ENCODE measurements at places on chromosomes 2 and 18.

DNA sequence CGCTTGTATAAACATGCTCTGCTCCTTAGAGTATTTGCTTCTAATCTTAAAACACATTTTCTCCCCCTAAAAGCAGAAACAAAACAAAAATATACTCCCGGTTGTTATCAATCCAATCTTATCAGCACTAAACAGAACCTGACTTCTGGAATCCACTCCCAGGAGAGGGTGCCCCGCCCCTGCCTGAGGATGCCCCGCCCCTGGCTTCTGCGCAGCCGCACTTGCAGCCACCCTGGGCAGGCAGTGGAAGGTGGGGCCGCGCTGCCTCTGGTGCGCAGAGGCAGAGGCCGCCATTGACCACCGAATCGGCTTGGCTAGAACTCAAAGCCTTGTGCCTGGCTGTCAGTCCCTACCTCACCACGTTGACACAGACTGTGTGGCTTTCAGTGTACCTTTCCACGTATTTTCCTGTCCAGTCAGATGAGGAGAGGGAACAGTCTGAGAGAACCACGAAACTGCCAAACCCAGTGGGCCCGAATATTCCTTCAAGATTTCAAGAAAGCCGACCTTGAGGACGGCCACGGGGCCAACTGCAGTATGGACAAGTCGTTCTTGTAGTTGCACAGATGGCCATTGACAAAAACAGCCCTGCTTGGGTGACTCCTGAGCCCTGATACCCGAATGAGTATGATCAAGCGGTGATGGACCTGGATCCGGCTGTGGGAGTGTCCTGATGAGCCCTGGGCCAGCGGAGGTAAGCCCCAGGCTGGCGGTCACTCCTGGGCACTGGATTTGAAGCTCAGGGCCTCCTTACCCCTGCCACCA is 46.2 kb upstream of the ARHGAP28 start:
- no peak for DNase-seq

- DNase-seq, result peak; percentile 41
These were observed 109.2 kb downstream of the THADA start for GRCh38 chr2:43486603-43487002.

DNA sequence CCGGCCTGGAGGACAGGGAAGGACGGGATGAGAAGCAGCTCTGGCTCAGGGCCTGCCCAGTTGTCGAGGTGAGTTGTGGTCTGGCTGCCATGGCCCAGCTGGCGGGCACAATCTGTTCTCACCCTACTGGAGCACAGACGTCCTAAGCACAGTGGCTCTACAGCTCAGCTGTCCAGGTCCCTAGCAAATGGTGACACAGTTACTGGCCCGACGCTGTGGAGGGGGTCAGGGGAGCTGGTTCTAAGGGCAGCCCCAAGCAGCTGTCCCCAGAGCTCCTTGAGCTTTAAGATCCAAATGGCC is 32.9 kb downstream of the KCNK3 start:
- DNase-seq, result no peak

DNA sequence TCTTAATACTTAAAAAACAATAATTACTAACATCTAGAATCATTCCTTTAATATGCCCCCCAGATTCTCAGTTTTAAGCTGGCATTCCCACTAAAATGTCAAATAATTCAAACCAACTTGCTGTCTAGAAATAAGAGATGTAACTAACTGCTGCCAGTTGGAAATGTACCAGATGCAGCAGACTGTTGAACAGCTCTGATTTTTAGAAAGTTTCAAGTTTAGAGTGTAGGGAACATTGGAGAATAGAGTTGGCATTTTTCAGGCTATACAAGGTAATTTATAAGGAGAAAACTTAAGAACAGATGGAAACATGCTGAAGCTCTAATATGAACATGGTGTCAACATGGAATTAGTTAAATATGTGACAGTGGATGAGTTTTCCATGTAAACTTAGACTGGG is 101.4 kb downstream of the PTRHD1 start:
- peak; percentile 21 for DNase-seq

DNA sequence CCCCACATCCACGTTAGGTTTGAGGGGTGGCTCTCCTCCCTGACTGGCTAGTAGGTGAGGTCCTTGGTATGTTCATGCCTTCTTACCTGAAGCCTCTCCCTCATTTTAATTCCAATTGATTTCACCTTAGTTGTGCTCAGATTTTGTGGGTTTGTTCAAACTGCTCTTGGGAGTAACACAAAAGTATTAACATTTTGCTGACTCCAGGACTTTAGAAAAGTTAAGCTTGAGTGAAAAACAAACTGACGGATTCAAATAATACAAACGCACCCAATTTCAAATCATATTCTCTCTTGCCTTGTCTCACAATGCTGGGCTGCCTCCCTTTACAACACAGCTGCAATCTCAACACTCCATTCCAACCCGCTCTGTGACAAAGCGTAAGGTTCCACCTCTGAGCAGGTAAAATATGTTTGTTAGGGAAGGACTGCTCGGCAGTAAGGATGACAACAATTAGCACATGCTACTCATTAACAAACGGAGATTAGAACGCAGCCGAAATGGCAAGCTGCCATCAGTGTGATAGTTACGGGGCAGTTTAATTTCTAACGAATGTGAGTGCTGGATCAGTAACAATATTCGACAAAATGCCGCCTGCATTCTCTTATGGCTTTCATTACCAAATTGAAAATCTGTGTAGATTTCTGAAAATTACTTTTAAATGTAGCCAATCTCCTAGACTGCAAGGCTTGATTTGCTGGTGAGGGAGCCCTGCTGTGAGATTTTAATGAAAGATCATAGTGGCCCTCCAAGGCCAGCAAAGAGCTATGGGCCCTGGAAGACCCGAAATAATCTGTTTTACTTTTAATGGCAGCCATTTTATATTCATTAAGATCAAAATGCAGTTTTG is 730.6 kb upstream of the FANCL start:
- no peak for DNase-seq

DNA sequence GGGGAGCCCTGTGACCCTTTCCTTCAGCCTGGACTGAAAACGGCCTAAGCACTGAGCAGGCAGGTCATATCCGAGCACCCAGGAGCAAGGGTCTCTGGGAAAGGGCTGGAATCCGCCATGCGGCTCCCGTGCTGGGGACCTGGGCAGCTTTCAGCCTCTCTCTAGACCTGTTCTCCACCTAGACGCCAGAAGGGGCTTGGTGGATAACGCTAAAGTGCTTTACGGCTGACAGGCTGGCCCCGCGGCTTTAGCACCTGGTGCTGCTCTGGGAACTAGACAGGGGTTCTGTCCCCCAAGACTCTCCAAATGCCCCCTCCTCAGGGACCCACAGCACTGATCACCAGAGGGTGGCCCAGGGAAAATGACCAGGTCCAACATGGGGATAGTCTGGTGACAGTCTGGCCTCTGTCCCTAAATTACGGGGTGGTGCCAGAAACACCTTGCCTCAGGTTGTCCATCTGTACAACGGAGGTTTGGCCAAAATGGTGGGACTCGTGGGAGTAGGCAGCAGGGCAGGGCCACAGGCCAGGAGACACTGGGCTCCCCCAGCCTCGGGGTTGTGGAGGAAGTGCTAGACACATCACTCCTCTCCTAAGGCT is 13.0 kb downstream of the SDC1 start:
- DNase-seq, result no peak

GRCh38 chr2:180516232-180516631 is 464.2 kb upstream of the UBE2E3 start:
- DNase-seq, result no peak

GRCh38 chr2:132876745-132877391 is 206.9 kb upstream of the LYPD1 start:
- no peak for DNase-seq

- no peak for DNase-seq
These were observed 584.3 kb upstream of the PIK3C3 start for GRCh38 chr18:41370740-41371139.

DNA sequence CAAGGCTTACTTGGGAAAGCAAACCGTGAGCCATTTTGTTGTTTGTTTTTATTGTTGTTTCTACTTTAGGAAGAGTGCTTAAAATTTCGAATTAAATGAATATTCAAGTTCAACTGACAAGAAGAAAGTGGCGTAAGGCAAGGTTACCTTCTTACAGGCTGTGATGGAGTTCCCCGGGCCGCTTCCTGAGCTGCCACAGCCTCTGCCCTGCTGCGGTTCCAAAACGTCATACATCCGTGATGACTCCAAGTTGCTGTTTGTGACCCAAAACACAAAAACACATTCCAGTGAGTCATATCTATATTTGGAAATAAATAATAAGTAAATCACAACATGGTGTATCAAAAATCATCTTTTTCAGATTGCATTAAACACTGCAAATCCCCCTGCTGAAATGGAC is 49.7 kb downstream of the SPHKAP start:
- no peak for DNase-seq

DNA sequence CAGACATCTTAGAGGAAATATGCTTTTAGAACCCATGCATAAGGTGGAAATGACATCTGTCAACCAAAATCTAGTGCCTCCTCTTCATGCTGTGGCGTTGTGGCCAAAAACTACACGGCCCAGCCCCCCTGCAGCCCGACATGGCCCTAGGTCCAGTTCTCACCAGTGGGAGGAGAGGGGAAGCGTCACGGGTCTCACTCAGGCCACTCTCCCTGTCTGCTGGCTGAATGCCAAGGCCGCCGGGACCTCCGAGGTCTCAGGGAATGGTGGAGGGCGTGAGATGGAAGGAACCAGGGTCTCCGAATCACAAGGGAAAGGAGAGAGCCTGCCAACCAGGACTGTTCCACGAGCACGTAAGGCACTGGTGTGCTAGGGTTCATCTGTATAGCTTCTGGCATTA is 361.0 kb downstream of the ANAPC1 start:
- DNase-seq, result no peak

DNA sequence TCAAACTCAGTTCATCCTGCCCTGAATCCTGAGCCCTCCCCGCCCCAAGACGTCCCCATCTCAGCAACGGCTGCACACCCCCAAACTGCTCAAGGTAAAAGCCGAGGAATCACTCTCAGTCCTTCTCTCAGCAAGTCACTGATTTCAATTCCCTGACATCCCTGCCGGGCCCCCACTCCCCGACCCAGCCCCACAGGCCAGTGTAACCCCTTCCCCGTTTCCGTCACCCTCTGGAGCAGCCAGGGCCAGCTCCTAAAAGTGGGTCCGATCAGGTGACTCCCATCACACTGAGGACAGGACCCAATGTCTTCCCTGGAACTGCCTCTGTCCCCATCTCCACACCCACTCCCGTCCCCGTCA is 20.5 kb downstream of the SNORC start:
- no peak for DNase-seq

DNA sequence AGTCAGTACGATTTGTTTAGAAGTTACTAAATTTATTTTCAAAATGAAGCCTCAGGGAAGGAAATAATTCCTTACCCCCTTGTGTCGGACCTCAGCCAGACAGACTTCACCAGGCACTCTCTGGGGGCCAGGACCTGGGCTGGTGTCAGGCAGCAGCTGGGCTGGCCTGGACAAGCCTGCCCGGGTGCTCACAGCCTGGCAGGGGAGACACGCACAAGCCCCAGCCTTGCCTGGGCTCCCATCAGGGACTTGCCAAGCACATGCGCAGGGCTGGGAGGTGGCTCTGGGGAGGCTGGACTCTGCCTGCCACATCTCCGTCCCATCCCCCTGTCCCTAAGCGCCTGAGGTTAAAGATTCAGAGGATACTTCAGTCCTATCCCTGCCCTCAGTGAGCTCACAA is 56.8 kb upstream of the HS6ST1 start:
- DNase-seq, result no peak

DNA sequence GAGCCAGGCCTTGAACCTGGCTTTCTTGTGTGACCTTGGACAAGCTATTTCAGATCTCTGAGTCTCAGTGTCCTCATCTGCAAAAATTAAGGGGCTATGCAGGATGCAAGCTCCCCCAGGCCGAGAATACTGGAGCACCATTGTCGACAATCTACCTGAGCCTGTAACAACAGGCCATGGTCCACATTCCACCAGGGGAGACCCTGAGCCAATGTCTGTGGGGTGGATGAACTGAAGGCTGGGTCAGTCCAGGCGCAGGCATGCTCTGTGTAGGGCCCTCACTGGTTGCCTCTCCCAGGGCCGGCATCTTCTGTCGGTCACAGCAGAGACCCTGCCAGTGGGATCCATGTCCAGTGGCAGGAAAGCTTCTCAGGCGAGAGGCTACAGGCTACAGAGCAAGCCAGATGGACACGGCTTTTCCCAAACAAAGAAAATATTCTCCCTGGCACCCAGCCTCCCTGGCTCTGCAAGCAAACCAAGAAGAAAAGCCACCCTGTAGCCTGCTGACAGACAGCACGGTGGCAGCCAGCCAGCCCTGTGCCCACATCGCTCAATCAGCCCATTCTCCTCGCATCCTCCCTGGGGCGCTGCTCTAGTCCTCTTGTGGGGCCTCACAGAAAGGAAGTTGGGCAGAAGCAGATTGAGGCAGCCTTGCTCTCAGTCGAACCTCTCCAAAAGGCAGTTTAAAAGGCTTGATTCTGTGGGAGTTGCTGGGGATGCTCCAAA is 48.7 kb upstream of the FZD7 start:
- no peak for DNase-seq

DNA sequence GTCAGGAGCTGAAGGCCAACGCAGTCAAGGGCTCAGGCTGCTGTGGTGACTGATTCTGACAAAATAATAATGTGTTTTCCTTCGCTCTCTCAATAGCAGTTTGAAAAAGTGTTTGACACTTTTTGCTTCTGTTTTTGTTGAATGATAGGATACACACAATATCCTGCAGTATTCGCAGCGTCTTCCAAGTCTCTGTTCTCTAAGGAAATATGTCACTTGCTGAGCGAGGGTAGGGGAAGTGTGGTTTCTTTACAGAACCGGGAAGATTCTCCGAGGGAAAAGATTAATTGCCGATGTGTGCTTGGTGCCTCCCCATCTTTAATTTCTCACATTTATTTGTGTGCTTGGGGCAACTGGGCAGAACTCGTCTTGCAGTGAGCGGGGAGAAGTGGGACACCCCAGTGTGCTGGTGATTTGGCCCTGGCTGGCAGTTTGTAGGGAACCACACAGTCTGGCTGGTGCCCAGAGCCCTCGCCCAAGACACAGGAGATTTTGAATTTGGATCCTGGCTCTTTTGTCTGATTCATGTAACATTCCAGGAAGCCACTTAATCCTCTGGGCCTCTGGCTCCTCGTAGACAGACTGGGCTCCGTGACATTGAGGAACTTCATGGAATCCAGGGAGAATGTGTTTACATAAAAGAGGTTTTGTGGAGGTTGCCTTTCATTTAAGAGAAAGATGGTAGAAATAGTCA is 169.4 kb downstream of the LDLRAD4 start:
- no peak for DNase-seq

- DNase-seq, result peak; percentile 81
These were observed 163.4 kb downstream of the LDLRAD4 start for GRCh38 chr18:13381944-13382365.

- no peak for DNase-seq
These were observed 52.1 kb upstream of the SLC66A3 start for GRCh38 chr2:11102956-11103860.

DNA sequence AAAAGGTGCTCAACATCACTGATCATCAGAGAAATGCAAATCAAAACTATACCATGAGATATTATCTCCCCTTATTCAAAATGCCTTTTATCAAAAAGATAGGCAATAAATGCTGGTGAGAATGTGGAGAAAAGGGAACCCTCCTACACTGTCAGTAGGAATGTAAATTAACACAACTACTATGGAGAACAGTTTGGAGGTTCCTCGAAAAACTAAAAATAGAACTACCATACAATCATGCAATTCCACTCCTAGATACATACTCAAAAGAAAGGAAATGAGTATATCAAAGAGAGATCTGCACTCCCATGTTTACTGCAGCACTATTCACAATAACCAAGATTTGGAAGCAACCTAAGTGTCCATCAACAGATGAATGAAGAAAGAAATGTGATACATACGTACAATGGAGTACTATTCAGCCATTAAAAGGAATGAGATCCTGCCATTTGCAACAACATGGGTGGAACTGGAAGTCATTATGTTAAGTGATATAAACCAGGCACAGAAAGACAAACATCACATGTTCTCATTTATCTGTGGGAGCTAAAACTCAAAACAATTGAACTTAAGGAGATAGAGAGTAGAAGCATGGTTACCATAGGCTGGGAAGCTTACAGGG is 63.8 kb downstream of the MAP4K3 start:
- no peak for DNase-seq

Data from left lung (tissue), 14 donors.